Mucosa of descending colon (tissue), 3 donors: ENCODE measurements at places on chromosomes 3 and 15. TPM values are rescaled to one million over a fixed set of nuclear protein-coding genes. Genes with fewer than 3 reads are reported as not detected.

DNA sequence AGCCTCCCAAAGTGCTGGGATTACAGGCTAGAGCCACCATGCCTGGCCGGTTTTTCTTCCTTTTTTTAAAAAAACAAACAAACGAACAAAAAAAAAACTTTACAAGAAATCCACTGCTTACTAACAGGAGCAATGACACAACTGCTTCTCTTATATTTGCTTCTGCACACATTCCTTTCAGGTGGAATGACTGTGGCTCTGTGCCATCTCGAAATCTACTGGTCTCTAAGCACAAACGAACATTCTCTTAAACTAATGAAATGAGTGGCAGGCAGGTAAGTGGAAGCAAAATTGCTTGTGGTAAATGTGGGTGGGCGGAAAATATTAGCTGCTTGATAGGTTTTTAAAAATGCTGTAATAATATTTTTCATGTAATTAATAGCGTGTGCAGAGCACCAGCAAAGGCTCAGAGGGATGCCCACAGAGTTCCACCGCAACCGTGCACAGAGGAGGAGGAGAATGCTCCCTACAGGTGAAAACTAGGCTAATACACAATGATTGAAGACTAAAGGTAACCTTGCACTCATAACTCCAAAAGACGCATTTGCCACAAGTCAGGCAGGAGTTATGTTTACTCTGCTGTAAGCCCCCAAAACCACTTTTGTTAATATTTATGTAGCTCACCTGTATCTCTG, 77.4 kb downstream of the LSAMP start:
- DNase-seq: no peak

DNA sequence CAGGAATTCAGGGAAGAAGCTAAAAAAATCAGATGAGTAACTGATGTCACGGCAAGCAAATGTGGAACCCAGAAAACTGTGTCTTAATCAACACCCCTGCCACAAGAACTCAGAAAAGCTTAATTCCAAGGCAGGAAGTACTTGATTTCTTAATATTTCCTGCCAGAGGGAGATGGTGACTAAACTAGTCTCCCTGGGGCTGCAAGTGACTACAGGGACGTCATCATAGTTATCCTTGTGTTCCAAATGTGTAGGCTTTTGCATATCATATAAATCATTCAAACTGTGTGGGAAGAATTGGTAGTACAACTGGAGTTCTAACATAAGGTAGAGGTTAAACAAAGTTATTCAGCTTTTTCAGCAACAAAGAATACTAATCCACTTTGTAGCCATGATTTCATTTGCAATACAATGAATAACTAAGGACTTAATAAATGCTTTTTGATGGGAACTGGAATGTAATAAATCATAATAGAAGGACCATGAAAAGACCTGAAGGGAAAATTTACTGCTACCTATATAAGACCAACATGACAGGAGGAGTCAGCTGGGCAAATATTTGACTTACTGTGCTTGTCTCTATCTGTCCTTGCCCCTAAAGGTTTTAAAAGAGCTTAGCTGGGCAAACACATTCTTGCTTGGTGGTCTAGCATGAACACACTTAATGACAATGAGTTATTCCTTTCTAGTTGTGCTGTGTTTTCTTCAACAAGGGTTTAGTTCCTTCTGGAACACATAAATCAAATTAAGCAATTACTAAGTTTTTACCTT, 76.0 kb upstream of the NECTIN3 start:
- DNase-seq: no peak

DNA sequence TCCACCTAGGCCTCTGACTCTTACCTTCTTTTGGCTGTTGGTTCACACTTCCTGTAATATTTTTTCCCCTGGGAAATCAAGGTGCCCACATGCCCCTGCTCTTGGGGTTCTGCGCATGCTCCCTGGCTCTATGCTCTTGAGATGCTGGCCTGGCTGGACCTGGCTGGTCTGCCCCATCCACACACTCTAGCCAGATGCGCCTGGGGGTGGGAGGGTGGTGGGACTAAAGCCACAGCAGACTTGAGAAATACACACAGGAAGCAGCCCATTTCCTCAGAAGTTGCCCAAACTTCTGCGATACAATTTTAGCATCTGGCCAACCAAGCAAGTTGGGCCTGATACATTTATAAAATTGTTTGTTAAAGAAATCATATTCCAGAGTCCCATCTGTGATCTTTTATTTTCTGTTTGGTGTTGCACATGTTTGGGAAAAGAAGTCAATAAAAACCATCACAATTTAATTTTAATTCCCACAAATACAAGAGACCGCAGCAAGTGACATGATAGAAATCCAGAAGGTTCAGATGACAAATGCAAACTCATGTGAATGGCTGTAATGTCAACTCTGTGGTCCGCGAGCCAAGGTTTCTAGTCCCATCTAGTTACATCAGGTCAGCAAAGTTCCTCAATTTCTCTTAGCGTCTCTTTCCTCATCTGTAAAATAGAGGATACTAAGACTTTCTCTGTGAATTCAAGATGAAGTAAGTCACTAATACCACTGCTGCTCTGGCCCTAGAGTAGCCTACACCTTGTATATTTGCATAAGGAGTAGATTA, 55.9 kb upstream of the MEF2A start:
- DNase-seq: no peak

DNA sequence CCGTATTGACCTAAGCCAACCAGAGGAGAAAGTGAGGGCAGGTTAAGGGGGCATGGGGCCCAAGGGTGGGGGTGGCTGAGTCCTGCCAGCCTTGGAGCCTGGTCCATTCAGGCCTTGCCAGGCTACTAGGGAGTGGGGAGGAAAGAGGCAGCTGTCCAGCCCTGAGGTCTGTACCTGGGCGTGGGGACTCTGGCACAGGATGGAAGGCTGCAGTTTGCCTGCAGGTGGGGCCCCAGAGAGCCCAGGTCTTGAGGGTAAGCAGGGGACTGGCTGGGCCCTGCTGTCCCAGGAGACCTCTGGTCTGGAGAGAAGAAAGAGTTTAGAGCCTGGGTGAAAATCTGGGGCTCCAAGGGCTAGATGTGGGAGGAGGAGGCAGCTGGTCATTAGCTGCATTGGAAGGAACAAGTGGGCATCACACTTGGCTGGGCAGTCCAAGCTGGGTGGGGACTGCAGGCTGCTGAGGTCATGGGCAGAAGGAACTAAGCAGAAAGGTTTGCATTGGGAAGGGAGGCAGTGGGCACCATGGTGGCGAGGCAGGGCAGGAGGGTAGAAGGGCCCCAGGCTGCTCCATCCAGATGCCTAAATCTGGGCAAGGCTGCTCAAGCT, 108.4 kb downstream of the OXNAD1 start:
- DNase-seq: no peak

DNA sequence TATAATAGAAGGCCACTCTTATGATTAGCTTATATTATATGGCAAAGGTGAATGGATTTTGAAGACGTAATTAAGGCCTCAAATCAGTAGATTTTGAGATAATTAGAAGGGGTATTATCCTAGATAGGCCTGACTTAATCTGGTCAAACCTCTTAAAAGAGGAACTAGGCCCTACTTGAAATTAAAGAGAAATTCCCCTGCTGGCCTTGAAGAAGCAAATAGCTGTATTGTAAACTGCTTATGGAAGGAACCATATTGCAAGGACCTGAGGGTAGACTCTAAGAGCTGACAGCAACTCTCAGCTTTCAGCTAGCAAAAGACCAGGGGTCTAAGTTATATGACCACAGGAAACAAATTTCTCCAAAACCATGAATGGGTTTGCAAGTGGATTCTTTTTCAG, 219.0 kb upstream of the ONECUT1 start:
- DNase-seq: no peak

- DNase-seq: peak; percentile 87
These were observed at the start of gene PTPRG for GRCh38 chr3:61561374-61562041. Gene PTPRG, plus strand, starts transcription at chr3:61561571. Its CDS starts 717 bp downstream, at chr3:61562288.

DNA sequence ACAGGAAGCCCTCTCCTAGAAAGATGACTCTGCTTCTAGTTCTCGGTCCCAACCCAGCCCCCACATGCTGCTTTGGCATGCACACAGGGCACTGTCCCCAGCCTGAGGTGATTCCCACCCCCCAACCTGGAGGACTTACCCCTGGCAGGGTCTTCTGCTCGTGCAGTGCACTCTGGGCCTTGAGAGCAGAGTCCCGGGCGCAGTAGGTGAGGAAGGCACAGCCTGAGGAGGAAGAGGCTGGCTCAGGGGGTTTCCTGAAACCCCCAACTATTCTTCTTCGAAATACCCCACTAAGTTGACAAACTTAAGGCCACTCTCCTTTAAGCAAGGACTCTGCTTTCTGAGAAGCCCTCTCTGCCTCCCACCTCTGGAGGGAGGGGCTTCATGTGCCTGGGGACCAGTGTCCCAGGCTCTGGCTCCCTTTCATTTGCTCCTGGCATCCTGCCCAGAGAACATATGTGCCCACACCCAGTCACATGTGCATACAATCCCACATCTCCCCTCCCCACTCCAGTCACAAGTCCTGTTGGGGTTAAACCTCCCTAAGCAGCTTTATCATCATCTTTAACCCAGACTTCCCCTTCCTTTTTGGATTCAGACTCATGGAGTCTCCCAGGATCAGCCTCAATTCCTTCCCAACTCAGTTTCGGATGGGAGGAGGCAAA, 4.1 kb downstream of the CELF6 start:
- DNase-seq: peak; percentile 22

DNA sequence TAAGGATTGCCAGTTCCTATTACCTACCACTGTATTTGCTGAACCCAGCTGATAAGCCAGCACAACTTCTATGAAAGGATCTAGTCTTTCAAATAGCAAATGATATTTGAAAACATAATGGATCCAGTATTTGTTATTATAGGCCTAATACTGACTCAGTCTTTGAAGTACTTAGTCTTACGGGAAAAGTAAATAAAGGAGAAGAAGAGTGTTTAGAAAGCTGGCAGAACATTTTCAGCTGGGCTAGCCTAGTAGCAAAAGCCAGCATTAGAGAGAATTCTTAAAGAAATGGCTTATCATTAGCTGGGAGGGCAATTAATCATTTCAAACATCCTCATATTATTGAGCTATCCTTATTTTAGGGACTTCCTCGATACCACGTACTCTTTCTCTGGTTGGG, 101.4 kb upstream of the GOLIM4 start:
- DNase-seq: no peak

GRCh38 chr15:29070471-29071231, 184.9 kb downstream of the APBA2 start:
- no peak for DNase-seq

DNA sequence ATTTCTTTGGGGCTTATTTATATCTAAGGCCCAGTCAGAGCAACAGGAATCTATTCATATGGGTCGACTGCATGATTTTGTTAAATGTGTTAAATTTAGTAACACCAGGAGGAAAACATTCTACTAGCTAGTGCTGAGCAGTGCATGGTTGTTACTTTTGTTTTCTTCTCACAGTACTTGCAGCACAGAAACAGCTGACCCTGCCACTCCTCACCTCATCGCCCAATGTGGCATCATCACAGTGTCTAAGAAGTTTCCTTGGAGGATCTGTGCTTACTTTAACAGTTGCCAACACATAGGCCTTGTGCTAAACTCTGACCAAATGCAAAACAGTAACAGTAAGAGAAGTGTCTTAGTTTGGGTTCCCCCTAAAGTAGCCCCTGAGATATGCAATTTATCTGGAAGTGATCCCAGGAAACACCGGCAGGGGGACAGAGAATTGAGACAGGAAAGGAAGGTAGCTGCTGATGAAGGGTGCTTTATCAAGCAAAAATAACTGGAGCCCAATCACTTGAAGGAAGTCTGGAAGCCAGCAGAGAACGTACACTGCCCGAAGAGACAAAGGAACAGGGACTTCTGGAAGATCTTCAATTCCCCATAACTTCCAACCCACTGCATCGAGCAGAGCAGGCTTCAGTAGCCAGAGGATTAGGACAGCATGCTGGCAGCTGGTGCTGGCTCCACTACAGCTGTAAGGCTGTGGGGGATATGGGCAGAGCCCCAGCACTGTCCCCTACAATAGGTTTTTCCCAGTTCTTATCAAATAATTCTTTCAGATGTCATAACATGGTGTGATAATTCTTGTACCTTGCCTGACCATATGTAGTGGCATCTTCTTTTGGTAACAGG, 36.0 kb upstream of the ULK4 start:
- no peak for DNase-seq

Gene SCAANT1
- total RNA-seq: not detected

Gene DISP2
- 5.1 TPM for total RNA-seq

Gene TM6SF1
- 4.9 TPM for total RNA-seq

Gene P2RY12
- 0.32 TPM for total RNA-seq

Gene SYNPR
- total RNA-seq: not detected
